ENCODE measurements at places on chromosomes 11 and 22. TPM values are rescaled to one million over a fixed set of nuclear protein-coding genes. Genes with fewer than 3 reads are reported as not detected.

PTPN5 gene
- total RNA-seq = not detected

OR8D1 gene
- total RNA-seq = not detected

SEC14L6 gene
- 17.4 TPM for total RNA-seq

SCGB1D2 gene
- total RNA-seq = not detected

MCAM gene
- 50.8 TPM for total RNA-seq

SEPTIN3 gene
- 1.4 TPM for total RNA-seq

SYTL2 gene
- total RNA-seq = 11.9 TPM

LINC01488 gene
- total RNA-seq = not detected

SLC2A11 gene
- total RNA-seq = 18.6 TPM

PAAF1 gene
- total RNA-seq = 58.7 TPM

OR4A16 gene
- not detected for total RNA-seq

CBLIF gene
- not detected for total RNA-seq

MMP13 gene
- not detected for total RNA-seq

KCNE3 gene
- 14.7 TPM for total RNA-seq

TRPM5 gene
- total RNA-seq = not detected

TRIM29 gene
- 5.8 TPM for total RNA-seq

Measured in upper lobe of left lung (tissue), 6 donors.